ENCODE measurements at places on chromosomes 12 and 14.

DNA sequence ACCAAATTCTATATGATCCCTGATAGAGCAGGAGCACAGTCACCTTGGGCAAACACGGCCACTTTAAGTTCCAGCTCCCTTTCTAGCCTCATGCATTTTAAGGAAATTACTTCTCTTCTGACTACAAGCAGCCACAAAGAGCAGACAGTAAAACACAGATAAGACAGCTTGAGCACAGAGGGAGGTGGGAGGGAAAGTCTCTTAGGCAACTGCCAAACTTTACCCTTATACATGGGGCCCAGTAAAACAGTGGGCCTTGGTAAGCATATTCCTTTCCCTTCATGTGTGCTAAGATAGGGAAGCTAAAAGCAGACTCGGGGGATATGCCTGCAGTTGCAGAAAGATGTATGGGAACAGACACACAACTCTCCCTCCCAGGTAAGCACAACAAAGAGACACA lies 235.9 kb downstream of the CPNE8 start:
- DNase-seq = no peak

GRCh38 chr14:67857778-67858350 lies 38.3 kb downstream of the RAD51B start:
- no peak for DNase-seq

DNA sequence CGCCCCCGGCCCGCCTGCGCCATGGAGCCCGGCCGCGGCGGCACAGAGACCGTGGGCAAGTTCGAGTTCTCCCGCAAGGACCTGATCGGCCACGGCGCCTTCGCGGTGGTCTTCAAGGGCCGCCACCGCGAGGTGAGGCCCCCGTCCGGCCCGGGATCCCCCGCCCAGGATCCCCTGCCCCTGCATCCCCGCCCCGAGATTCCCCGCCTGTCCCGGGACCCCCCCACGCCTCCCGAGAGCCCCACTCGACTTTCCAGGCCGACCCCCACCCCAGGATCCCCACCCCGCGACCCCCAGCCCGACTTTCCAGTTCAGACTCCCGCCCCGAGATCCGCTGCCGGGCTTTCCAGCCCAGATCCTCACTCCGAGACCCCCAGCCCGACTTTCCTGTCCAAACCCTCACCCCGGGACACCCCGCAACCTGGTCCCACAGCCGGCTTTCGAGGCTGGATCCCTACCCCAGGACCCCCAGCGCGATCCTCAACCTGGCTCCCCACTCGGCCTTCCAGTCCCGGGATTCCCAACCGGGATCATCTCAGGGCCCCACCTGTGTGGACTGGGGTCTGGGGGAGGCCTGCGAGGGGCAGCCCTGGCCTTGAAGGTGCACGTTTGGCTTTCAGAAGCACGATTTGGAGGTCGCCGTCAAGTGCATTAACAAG lies 688 bp downstream of the ULK1 start:
- peak; percentile 21 for DNase-seq

GRCh38 chr14:51719955-51720354 lies 68.2 kb downstream of the FRMD6 start:
- DNase-seq = no peak

DNA sequence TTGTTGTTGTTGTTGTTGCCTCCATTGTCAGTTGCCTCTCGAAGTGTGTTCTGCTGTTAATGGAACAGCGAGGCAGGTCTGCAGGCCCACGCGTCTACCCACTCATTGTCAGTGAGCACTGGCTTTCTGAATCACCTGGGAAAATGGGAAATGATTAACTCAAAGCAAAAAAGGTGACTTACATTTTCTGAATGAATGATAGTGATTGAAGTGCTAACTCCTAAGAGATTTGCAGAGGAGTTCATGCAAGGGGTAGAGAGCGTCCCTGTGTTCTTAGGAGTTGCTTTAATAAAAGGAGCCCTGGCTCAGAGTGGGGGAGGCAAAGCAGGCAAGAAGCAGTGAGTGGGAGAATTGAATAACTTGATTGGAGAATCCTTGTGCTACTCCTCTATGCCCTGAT lies 177.6 kb downstream of the CAND1 start:
- DNase-seq = no peak

DNA sequence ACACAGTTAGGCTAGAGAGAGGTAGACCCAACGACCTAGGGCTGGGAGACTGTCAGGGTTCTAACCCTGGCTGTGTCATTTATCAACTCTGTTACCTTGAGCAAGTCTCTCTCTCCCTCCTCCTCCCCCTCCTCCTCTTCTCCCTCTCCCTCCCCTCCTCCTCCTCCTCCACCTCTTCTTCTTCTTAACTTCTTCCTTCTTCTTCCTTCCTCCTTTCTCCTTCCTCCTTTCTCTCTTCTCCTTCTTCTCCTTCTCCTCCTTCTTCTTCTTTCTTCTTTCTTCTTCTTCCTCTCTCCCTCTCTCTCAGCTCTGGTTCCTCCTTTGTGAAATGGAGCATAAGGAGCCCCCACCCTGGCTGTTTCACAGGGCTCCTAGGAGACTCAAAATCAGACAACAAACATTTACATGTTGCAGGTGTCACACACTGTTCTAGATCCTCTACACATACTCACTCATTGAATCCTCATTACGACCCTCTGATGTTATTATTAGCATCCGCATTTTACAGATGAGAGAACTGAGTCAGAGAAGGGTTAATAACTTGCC lies 2.2 kb upstream of the KCNH3 start:
- DNase-seq = no peak
